Activated CD8-positive, alpha-beta memory T cell treated with anti-CD3 and anti-CD28 coated beads for 1 hour (primary cell): ENCODE measurements at places on chromosomes 4 and X.

DNA sequence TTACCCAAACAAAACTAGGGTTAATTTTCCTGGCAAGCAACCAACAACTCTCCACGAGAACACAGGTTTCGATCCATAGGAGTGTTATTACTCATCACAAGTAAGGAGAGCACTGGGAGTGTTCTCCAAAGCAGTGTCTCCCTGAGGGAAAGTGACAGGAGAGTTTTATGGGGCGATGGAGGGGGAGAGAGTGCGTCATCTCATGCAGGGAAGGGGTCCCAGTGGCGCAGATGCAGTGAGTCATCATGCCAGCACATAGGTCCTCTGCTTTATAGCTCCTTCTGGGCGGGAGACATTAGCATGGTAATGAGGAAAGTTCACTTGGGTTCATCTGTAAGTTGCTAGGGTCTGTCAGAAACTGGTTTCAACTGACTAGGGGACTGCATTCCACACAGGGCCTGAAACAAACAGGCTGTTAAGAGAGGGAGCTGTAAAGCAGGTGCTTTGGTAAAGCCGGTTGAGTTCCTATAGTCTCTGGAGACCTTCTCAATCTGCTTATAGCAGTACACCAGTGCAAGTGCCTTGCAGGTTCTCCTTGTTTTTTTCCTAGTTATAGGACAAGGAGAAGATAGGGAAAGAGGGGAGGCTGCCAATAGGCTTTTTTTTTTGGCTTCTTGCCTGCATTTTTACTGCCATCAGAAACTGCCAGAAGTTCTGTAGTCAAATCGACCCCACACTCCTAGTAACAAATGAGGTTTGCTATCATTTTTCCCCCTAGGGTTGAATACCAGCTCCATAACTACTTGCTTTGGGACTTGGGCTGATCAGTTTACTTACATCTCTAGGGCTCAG lies 12.8 kb upstream of the BOD1L1 start:
- no peak for DNase-seq

- DNase-seq: no peak
Measured at GRCh38 chrX:30373479-30373878, 64.3 kb upstream of the NR0B1 start.

- DNase-seq: no peak
Measured at GRCh38 chr4:41268721-41269517, 12.2 kb downstream of the UCHL1 start.

DNA sequence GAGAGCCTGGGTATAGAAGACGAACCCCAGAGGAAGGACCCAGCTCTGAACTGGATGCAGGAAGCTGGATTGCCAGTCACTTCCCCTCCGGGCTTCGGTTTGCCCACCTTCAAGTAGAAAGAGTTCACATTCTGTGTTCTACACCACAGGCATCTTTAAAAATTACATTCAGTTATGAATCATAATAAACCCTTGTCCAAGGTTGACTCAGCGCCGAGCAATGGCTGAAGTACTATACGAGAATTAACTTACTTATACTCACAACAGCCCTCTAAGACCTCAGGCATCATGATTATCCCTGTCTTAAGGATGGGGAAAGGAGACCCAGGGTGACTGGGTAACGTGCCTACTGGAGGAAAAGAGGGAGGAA lies 72.5 kb downstream of the EVC2 start:
- no peak for DNase-seq

DNA sequence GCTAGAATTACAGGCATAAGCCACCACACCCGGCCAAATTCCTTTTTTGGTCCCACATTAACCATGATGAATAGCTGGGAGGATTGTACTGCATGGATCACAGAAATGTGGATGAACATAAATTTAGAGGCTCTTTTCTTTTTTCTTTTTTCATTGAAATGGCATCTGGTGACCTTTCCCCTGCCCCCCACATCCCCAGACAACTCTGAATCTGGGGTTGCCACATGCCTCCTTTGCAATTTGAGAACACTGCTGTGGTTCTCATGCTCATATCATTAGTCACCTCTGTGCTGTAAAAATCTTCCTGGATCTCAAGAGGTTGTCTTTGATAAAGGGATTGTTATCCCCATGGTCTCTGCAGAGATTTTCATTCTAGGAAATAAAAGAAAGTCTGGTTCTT lies 22.8 kb upstream of the FMR1NB start:
- DNase-seq: no peak

DNA sequence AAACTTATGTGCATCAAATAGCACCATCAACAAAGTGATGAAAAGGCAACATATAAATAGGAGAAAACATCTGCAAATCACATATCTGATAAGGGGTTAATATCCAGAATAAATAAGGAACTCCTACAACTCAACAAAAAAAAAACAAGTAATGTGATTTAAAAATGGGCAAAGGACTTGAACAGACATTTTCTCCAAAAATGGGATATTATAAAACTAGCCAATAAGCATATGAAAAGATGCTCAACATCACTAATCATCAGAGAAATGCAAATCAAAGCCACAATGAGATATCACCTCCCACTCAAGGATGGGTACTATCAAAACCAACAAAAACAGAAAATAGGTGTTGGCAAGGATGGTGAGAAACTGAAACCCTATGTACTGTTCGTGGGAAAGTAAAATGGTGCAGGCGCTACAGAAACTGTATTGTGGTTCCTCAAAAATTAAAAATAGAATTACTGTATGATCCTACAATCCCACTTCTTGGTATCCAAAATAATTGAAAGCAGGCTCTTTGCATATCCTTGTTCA lies 2.4 kb downstream of the DNAJB14 start:
- DNase-seq: no peak

GRCh38 chr4:19711871-19712270 lies 539.8 kb upstream of the SLIT2 start:
- DNase-seq: no peak

DNA sequence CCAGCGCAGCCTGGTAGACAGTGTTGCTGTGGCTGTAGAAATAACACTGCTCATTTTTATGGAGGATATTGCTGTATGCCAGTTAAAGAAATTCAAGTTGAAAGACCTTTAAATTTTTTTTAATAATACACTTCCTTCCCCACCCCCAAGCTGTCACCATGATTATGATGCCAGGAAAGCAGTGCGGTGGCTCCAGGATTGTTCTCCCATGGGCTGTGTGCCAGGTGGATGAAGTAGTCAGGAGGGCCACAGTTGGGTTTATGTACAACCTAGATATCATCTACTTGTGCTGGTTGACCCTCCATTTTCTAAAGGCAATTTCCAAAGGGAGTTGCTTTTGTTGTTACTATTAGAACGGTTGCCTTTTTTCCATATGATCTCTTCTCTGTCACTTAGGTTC lies 136.6 kb downstream of the AFF1 start:
- DNase-seq: no peak
